ENCODE measurements at places on chromosomes 12 and 14.

GRCh38 chr12:28035500-28035899, 63.0 kb upstream of the PTHLH start:
- no peak overlapping the region for H3K27ac ChIP-seq
- H3K36me3 ChIP-seq, result no peaks in the 10 kb centered on the region
- DNase-seq, result no peak
- H3K27me3 ChIP-seq, result no peaks in the 10 kb centered on the region

DNA sequence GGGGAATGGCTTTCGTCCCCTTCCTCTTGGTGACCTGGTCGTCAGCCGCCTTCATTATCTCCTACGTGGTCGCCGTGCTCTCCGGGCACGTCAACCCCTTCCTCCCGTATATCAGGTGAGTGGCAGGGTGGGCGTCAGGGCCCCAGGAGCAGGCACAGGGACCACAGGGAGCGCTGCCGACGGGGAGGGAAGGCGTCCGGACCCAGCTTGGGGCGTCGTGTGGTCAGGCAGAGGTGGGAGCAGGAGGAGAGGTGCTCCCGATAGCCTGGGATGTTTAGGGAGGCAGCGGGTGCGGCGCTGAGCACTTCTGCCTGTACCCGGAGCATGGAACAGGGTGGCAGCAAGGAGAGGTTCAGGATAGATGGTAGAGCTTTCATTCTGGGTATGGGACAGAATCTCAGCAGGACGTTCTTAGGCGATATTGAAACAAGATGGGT, 444 bp downstream of the DRAM1 start:
- no peak for DNase-seq
- peaks cover 5% of the 10 kb centered on the region for H3K27me3 ChIP-seq
- no peaks in the 10 kb centered on the region for H3K4me1 ChIP-seq
- H3K36me3 ChIP-seq, result no peaks in the 10 kb centered on the region

DNA sequence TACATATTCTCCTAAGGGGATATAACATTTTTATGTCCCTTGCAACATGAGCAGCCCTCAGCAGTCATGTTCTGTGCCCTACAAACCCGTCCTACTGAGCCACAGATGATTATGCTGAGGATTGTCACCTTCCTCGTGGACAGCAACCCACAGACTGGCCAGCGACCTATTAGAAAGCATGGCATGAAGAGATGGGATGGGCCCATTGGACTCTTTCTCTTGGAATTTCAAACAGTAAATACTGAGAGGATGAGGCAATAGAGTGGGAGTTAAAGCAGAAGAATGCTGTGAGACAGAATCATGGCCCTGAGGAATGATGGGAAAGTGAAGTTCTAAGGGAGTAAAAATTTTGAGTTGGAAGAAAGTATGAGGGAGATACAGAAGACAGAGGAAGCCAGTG, 149.9 kb upstream of the BTG1 start:
- no peak overlapping the region for H3K27ac ChIP-seq
- no peak for DNase-seq
- H3K4me3 ChIP-seq, result no peak overlapping the region

- H3K27me3 ChIP-seq, result no peaks in the 10 kb centered on the region
- H3K27ac ChIP-seq, result no peak overlapping the region
- no peak for DNase-seq
- H3K4me1 ChIP-seq, result no peaks in the 10 kb centered on the region
These were observed 62.7 kb downstream of the FBXO34 start for GRCh38 chr14:55333711-55334485.

- H3K36me3 ChIP-seq, result peaks cover 1% of the 10 kb centered on the region
- H3K4me1 ChIP-seq, result peaks cover 31% of the 10 kb centered on the region
- H3K4me3 ChIP-seq, result no peak overlapping the region
- H3K27me3 ChIP-seq, result no peaks in the 10 kb centered on the region
- H3K27ac ChIP-seq, result peak overlapping the region; percentile 96
These were observed 50.0 kb downstream of the NCOR2 start for GRCh38 chr12:124517260-124518050.

- DNase-seq, result no peak
- H3K36me3 ChIP-seq, result no peaks in the 10 kb centered on the region
- H3K27me3 ChIP-seq, result no peaks in the 10 kb centered on the region
- no peak overlapping the region for H3K4me3 ChIP-seq
These were observed 21.3 kb upstream of the TSPAN9 start for GRCh38 chr12:3055704-3056467.

DNA sequence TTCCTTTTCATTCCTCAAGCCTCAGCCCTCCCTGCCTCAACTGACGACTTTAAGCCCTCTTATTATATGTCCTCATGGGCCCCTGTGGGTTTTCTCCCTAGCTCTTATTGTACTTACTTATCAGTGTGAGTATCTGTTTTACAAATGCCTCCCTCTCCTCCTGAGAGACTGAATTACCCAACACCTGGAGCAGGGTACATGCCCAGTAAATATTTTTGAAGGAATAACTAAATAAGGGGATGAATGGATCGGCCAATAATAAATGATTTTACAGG, 95.8 kb upstream of the SLC35F4 start:
- peaks cover 15% of the 10 kb centered on the region for H3K27me3 ChIP-seq
- H3K27ac ChIP-seq, result no peak overlapping the region

GRCh38 chr12:111318450-111318849, 50.4 kb downstream of the PHETA1 start:
- H3K4me1 ChIP-seq, result no peaks in the 10 kb centered on the region
- no peaks in the 10 kb centered on the region for H3K36me3 ChIP-seq
- no peaks in the 10 kb centered on the region for H3K27me3 ChIP-seq
- no peak overlapping the region for H3K4me3 ChIP-seq
- DNase-seq, result no peak

DNA sequence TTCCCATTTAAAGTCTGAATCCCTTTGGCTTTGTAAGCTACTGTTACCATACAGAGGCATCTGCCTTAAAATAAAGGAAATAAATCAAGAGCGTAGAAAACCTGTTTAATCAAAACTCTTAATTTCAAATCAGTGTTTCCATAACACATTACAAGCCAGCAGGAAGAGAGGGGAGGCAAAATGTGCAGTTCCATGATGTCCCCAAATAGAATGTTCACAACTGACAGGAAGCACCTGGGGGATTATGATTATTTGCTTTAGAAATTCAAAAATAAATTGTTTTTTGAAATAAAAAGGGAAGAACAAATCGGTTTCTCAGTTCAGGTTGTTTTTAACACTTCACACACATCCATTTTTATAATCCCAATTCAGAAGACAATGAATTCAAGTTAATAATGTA, 21.4 kb downstream of the SOCS2 start:
- H3K36me3 ChIP-seq, result no peaks in the 10 kb centered on the region
- no peak for DNase-seq
- peaks cover 13% of the 10 kb centered on the region for H3K27me3 ChIP-seq
- H3K27ac ChIP-seq, result no peak overlapping the region
- peaks cover 10% of the 10 kb centered on the region for H3K4me1 ChIP-seq

- H3K4me1 ChIP-seq, result no peaks in the 10 kb centered on the region
- H3K4me3 ChIP-seq, result no peak overlapping the region
- no peaks in the 10 kb centered on the region for H3K27me3 ChIP-seq
- no peak for DNase-seq
- H3K36me3 ChIP-seq, result no peaks in the 10 kb centered on the region
These were observed 115.4 kb downstream of the PDE3A start for GRCh38 chr12:20483776-20484175.

Data from neuronal stem cell (in vitro differentiated cells).